ENCODE measurements at places on chromosomes 7 and 10.
A peak's percentile ranks its signal among the peaks of the same experiment; 100 is the strongest.

DNA sequence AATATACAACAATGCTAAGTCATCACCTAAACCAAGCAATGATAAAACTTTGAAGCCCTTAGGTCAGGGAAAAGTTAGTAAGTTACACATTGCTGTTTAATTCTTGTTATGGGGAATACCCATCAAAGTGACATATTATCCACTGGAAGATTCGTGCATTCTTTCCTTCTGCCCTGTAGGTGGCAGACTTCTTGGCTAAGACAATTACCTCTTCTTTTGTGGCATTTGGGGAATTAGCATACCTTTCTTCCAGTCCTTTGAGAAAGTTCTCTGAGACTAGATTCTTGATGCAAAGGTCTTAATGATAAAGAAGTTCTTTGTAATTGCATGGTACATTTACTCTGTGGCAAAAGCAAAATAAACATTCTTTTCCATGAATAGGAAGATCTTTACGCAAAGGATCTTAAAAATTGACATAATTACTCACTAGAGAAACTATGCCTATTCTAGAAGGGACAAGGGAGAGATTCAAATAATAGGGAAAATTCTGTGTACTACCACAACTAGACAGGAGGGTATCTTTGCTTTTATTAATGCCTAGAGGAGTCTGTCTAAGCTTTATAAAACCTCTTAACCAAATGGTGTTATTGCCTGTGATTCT lies 395.9 kb downstream of the GRM8 start:
- no peak for DNase-seq

DNA sequence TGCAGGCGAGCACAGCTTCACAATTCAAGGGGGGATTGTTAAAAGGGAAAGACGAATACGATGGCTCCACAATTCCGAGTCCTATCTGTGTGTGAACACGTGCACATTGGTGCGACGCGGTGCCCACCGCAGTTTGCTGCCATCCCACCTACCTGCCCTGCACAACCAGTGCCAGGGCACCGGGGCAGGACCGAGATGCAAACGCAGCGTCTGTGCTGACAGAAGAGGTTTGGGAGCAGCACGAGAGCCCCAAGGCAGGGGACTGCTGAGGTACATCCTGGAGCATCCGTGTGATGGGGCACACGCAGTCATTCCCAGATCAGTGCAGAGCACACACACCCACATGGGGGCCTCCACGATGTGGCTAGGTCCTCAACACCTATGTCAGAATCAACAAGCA lies 221.3 kb downstream of the DNAJB6 start:
- DNase-seq, result no peak

DNA sequence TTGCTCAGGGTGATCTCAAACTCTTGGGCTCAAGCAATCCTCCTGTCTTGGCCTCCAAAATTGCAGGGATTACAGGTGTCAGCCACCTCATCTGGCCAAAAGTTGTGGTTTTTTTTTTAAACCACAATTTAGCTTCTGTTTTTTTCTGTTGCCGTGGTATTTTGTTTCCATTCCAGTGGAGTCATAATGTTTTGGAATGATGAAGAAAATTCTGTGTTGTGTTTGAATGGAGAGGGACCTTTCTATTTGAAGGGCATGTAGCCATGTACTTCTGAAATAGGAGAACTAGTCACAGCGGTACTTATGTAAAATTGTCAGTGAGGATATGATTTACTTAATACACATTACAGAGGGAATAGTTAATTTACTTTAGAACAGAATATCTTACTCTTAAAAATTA lies 201.3 kb downstream of the ARL4A start:
- no peak for DNase-seq

GRCh38 chr7:136405931-136406777 lies 429.0 kb upstream of the MTPN start:
- peak; percentile 38 for DNase-seq

- DNase-seq, result no peak
Observed at GRCh38 chr10:76031769-76032699, 600.6 kb downstream of the LRMDA start.

GRCh38 chr7:117941138-117941810 lies 68.0 kb upstream of the CTTNBP2 start:
- DNase-seq, result no peak

GRCh38 chr10:4101918-4102654 lies 317.1 kb upstream of the KLF6 start:
- DNase-seq, result no peak

DNA sequence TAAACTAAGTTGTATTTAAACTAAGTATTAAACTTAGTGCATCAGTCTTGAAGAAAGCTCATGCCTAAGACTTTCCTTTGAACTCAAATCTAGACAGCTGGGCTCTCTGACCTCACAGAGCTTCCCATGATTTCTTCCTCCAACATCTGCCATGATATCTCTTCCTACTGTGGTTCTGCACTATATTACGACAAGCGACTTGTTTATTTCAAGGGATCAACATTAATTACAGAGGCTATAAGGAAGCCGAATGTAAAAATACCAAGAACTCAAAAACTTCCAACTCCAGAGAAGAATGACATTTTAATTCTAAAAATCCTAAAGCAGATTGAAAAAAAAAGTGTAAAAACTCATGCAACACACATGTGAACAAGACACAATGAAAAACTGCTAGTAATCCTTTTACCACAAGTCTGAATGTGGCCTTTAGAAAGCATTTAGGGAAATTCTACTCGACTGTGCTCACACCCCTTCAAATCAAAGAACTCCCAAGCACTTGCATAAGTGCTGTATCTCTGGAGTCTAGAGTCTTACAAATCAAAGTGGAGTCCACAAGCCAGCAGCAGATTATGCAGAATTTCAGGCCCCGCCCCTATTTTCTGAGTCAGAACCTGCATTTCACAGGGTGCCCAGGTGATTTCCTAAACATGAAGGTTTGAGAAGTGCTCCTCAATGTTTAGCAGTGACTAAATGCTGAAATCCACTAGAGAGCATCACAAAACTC lies 22.7 kb upstream of the WASHC2A start:
- no peak for DNase-seq

DNA sequence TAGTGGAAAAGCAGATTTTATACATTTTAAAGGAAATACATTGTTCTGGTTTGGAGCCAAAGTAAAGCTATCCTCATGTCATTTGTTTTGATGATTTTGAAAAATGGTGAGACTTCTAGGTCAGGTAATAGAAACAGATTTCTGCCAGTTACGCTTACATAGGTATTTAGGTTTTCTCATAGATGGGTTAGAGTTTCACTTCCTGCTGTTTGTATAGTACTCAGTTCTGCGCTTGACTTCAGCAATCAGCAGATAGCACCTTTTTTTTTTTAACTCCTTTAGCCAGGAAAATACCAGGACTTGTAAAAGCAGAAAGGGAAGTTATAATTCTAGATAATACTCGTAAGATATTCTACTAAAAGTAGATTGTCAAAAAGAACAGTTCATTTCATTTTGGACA lies 209.8 kb upstream of the POM121L12 start:
- no peak for DNase-seq

DNA sequence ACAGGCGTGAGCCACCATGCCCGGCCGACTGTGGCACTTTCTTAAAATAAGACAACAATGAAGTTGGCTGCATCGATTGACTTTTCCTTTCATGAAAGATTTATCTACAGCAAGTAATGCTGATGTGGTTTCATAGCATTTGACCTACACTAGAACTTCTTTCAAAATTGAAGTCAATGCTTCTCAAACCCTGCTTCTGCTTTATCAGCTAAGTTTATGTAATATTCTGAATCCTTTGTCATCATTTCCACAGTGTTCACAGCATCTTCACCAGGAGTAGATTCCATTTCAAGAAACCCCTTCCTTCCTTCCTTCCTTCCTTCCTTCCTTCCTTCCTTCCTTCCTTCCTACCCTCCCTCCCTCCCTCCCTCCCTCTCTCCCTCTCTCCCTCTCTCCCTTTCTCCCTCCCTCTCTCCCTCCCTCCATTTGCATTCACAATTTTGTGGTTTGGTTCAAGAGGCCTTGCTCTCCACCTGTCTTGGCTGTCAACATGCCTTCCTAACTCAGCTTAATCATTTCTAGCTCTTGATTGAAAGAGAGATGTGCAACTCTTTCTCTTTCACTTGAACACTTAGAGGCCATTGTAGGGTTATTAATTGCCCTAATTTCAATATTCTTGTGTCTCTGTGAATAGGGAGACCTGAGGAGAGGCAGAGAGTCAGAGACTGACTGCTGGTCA lies 52.1 kb downstream of the HDAC9 start:
- no peak for DNase-seq

DNA sequence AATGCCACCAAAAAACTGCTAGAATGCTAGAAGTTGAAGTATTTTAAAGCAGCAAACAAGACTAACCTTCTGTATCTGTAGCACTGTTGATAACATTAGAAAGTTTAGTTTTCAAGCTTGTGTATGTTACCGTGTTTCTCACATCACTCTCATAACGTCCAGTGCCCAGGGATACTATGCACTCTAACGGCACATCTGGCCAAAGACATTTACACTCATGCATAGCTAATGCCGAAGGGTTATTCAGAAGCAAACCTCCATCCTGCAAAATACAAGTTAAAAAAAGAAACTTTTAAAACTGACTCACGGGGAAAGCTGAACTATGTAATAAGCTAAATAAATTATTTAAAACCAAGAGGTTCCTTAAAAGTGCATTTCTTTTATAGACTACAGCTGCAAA lies 22.9 kb upstream of the NRCAM start:
- no peak for DNase-seq

GRCh38 chr10:75081379-75081778 lies 30.1 kb upstream of the SAMD8 start:
- no peak for DNase-seq

- DNase-seq, result no peak
Observed at GRCh38 chr10:89916468-89917215, 215.3 kb downstream of the KIF20B start.

DNA sequence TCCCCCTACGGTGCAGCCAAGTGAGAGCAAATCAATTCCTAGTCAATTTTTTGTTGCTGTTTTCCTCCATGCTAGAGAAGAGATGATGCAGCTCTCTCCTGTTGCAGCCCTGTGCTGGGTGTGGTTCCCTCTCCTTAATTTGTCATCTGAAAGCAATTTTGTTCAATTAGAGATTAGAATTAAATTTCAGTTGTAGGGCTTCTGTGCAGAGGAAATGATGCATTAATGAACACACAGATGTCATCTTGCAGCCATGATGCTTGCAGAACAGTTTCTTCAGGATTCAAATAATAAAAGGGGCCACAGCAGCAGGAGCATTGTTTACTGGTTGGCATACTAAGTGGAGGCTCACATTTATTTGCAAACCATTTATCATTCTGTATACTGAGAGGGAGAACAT lies 266.0 kb downstream of the AUTS2 start:
- DNase-seq, result no peak

GRCh38 chr10:96688789-96689188 lies 31.5 kb downstream of the PIK3AP1 start:
- no peak for DNase-seq

GRCh38 chr7:104650991-104651640 lies 322.7 kb downstream of the LHFPL3 start:
- DNase-seq, result peak; percentile 49

DNA sequence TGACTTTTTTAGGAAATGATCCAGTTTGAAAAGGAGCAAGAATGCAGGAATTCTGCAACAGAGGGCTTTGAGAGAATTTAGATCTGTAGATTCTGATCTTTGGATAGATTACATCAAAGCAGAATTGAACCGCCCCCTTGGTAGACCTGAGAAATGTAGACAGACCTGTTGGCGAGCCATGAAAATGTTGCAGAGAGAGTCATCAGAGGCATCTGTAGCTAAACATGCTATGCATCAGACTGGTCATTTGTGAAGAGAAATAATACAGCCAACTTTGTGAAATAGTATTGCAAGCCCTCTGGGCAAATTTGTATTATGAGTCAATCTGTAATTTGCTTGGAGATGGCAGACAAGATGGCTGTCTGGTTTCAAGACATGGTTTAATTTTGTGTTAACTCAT lies 4.3 kb upstream of the C1GALT1 start:
- no peak for DNase-seq

- DNase-seq, result no peak
Observed at GRCh38 chr7:155509359-155509724, 37.0 kb downstream of the CNPY1 start.

- DNase-seq, result no peak
Observed at GRCh38 chr10:15180736-15181135, 12.2 kb upstream of the NMT2 start.

DNA sequence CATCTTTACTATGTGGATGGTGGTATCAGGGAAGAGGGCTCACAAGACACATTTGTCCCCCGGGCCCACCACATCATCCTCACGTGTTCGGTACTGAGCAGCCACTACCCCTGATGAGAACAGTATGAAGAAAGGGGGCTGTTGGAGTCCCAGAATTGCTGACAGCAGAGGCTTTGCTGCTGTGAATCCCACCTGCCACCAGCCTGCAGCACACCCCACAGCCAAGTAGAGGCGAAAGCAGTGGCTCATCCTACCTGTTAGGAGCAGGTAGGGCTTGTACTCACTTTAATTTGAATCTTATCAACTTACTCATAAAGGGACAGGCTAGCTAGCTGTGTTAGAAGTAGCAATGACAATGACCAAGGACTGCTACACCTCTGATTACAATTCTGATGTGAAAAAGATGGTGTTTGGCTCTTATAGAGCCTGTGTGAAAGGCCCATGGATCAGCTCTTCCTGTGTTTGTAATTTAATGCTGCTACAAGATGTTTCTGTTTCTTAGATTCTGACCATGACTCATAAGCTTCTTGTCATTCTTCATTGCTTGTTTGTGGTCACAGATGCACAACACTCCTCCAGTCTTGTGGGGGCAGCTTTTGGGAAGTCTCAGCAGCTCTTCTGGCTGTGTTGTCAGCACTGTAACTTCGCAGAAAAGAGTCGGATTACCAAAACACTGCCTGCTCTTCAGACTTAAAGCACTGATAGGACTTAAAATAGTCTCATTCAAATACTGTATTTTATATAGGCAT lies 9.1 kb upstream of the CSGALNACT2 start:
- no peak for DNase-seq
